T-helper 2 cell treated with Interferon-gamma antibody and Interleukin-4, amounts not matched to agents 5 μg/mL and 100 μg/mL, for 36 hours (primary cell): ENCODE measurements at places on chromosomes 16 and 17.

DNA sequence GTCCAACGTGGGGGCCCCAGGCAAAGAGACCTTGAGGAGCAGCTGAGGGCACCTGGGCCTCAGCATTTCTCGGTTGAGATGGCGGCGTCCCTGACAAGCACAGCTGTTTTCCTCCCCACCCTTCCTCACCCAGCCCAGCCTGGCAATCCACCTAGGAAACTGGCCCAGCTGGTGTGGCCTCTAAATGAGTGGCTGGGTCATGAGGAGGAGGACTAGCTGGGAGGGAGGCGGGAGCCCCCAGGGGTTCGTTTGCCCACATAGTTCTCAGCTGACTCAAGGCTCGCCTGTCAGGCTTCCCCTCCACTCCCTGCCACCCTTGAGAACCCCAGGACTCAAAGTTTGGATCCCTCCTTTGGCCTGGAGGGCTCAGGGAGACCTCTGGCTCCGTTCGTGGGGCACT is 5.9 kb downstream of the RNF222 start:
- no peak for DNase-seq

GRCh38 chr17:81513372-81513752 is 763 bp upstream of the ACTG1 start:
- DNase-seq = peak; percentile 66

DNA sequence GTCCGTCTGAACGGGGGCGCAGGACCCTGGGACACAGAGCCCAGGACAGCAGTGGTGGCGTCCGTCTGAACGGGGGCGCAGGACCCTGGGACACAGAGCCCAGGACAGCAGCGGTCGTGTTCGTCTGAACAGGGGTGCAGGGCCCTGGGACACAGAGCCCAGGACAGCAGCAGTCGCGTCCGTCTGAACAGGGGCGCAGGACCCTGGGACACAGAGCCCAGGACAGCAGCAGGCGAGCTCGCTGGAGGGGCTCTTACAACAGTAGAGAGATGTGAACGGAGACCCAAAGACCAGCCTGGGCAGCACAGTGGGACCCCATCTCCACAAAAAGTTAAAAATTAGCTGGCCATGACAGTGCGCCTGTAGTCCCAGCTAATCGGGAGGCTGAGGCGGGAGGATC is 40.7 kb downstream of the LMF1 start:
- no peak for DNase-seq

DNA sequence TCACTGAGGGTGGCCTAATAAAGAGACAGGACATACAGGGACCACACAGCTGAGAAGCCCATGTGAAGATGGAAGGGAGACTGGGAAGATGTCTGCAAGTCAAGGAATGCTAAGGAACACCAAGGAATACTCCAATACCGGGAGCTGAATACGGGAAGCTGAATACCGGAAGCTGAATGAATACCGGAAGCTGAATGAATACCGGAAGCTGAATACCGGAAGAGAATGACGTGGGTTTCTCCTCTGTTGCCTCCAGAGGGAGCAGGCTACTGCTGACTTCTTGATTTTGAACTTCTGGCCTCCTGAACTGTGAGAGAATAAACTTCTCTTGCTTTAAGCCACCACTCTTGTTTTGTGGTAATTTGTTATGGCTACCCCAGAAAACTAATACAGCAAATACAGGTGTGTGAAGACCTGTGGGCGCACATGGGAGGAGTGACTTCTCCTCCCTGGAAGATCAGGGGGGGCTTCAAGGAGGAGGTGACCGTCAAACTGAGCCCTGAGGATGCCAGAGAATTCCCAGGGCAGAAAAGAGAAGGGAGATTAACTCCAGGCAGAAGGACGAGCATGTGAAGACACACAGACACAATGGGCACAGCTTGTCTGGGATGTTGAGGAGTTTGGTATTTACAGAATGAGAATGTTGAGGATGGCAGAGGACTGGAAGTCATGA is 259.9 kb downstream of the IRF8 start:
- DNase-seq = no peak

DNA sequence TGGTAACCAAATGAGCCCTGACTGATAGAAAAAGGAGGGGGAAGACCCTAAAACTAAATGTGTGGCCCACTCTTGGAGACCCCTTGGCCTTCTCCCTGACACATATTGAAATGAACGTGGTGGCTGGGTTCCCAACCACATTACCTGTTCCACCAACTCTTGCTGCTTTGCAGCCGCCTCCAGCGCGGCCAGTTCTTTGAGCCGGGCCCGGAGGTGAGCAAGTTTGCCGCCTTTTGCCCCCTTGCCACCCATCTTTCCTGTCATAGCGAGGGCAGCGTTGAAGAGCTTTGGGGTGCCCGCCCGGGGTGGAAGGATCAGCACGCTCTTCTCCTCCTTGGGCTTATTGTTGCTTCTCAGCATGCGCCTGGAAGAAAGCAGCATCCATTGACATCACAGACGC is 83.2 kb downstream of the CNGB1 start:
- no peak for DNase-seq

GRCh38 chr17:19904412-19904811 is 36.7 kb upstream of the ULK2 start:
- no peak for DNase-seq

DNA sequence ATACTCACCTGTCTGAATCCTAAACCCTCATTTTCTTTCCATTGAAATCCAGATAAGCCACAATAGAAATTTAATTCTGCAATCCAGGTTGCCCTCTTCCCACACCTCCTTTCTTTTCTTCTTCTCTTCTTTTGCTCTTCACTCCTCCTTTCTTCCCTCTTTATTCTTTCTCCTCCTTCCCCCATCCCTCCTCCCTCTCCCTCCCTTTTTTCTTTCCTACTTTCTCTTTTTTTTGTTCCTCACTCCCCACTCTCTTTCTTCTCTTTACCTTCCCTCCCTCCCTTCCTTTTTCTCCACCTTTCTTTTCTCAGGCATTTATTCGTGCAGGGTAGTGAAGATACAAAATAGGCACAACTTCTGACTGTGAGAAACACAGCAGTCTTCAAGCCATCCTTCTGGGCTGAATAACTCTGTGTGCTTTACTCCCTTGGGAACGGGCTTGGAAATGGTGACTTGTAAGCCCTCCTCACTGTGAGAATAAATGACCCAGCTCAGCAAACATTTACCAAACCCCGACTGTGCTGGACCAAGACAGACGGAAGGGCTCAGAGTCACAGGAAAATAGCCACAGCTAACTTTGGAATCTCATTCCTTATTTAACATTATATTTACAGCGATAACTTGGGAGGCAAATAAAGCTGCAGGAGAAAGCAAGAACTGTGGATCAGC is 140.8 kb downstream of the HAPSTR1 start:
- DNase-seq = no peak

- no peak for DNase-seq
Measured at GRCh38 chr16:30889721-30890120, 4.2 kb downstream of the BCL7C start.

GRCh38 chr17:18043491-18043890 is 4.3 kb downstream of the GID4 start:
- no peak for DNase-seq

- DNase-seq = no peak
Measured at GRCh38 chr17:45432405-45433158, at the start of gene ARHGAP27. ARHGAP27 (minus strand) TSS chr17:45432870; CDS start chr17:45430279, 2,591 bp downstream.

GRCh38 chr17:75614006-75614405 is 19.2 kb upstream of the SMIM5 start:
- no peak for DNase-seq

DNA sequence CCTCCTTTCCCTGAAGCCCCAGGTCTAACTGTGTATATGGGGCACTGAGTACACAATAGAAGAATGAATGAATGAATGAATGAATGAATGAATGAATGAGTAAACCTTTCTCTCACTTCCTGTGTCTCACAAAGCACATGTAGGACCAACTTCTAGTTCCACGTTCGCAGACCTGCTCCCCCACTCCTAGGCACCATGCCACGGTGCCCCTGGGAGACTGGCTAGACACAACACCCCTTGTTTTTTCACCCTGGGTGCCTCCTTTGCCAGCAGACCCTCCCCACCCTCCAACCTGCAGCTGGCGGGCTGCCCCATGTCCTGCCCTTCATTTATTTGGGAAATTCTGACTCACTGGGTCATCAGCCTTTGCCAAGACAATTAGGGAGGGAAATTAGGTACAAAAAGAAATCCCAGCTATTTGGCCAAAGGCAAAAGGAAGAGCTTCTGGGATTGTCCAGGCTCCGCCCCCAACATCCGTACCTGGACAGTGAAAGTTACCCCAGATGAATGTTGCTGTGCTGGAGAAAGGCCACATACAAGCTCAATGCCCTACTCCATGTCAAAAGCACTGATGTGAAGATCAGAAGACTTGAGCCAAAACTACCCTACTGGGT is 7.7 kb downstream of the CES1 start:
- DNase-seq = no peak

- no peak for DNase-seq
Measured at GRCh38 chr17:76151896-76152454, 10.9 kb upstream of the FOXJ1 start.

GRCh38 chr16:84467256-84467655 is 37.2 kb downstream of the MEAK7 start:
- no peak for DNase-seq

DNA sequence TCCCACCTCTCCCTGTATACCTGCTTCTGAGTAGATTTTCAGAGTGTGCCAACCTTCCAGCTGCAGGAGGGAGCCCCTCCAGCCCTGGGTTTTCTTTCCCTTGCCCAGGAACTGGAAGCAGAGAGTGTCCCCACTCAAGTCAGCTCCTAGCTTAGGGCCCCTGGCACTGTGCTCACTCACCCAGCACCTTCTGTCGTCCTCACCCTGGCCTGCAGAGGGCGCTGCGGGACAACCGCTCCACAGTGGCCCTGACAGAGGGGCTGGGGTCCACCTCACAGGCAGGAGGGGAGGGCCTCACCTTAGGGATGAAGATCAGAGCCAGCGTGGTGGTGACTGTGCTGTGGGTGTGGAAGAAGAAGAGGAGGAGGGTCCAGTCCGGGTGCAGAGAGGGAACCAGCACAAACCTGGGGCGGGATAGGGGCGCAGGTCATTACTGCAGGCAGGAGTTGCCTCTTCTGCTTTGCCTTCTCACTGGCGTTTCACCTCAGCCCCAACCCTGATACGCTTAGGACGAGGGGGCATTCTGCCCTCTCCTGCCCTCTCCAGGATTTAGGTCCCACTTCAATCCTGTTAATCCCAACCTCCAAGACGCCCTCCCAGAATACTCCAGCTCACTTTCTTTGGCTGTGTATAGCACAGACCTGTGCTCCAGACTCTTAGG is 10.0 kb downstream of the GPR179 start:
- peak; percentile 48 for DNase-seq

- peak; percentile 94 for DNase-seq
Measured at GRCh38 chr16:29925781-29926710, at the start of gene KCTD13. KCTD13 (minus strand) TSS chr16:29926226; CDS start chr16:29926033, 193 bp downstream.

DNA sequence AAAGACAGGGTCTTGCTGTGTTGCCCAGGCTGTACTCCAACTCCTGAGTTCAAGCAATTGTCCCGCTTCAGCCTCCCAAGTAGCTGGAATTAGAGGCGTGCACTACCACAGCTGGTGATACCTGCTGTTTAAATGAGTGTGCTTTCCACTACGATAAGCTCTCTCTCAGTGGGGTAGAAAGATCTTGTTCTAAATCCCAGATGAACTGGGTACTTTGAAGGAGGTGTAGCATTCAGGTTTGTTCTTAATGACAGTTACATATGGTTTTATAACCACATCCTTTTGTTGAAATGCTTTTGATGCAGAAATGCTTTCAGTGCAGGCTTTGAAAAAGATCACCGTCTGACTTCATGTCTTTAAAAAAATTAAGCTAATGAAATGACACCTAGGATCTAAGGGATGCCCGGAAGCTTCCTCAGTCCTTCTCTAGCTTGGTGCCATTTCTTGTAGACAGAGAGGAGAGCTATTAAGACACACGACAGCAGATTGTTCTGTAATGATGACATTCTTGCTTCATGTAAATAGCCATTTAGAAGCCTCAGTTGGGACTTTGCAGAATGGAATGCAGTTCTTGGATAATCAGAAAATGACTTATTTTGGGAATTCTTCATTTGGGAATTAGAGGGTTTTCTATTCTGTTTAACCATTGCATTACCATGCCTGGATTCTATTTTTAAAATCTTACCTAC is 19.5 kb downstream of the PMM2 start:
- DNase-seq = no peak

- no peak for DNase-seq
Measured at GRCh38 chr16:13397126-13397525, 495.7 kb downstream of the SHISA9 start.

- no peak for DNase-seq
Measured at GRCh38 chr16:19095654-19096053, 18.1 kb upstream of the ITPRIPL2 start.

GRCh38 chr17:72826602-72827001 is 265.9 kb downstream of the SLC39A11 start:
- DNase-seq = no peak

DNA sequence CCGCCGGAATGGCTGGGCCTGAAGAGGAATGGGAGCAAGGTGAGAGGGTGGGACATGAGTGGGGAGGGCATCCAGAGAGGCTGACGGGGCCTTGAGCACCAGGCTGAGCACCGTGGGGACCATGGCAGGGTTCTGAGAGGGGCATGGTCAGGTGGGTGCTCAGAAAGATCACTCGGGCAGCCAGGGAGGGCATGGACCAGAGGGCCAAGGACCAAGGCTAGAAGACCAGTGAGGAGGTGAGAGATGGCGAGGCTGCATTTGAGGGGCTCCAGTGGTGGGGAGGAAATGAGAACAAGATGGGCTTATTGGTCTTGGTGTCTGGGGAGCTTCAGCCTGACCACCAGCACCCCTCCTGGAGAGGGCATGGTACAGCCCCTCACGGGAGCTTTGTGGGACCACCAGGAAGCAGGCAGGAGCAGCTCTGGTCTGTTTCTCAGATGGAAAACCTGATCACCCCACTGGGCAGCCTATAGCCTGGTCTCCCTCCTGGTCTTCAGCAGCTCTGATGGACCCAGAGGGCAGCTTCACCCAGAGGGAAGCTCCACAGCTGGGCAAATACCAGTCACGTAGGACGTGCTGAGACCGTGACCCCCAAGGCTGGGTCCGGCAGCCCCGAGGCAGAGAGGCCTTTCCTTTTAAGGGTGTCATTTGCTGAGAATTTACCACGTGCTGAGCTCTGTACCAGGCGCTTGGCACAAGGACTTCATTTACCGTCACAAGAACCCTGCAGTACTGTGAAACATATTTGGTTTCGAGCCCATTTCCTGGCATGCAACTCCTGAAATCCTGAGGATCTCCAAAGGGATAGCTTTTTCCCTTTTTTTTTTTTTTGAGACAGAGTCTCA is 11.4 kb upstream of the NCBP3 start:
- no peak for DNase-seq

DNA sequence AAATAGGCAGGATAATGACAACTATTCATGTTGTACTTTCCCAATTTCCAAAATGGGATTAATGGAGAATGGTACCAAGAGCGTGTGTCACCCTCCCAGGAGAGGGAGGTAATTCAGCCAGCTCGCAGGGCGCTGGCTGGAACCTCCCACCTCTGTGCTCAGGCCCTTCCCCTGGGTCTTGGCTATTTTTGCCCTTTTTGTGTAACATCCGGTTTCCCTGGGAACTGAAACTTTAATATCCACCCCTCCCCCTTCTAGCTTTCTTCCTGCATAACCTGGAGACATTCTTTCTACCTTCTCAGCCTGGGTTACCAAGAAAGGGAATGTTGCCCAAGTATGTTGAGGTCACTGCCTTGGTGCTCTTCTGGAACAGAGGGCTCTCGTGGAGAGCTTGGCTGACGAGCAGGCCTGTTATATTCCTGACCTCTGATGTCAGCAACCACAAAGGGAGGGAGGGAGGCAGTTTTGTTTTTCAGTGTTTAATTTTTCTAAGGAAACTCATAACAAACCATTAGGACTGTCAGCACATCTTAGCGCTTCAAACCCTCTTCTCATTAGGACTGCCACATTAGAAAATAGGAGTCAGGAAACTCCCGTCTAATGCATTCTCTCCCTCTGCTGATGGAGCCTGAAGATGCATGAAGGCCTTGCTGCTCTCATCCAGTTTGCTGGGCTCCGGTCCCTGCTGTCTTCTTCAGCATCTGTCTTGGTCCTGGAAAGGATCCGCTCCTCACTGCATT is 25.6 kb downstream of the ITGB3 start:
- DNase-seq = no peak
